ENCODE measurements at places on chromosomes 11 and 22.
A peak's percentile ranks its signal among the peaks of the same experiment; 100 is the strongest.

GRCh38 chr11:43837879-43838278, 42.8 kb upstream of the ALKBH3 start:
- DNase-seq: no peak

- no peak for DNase-seq
Measured at GRCh38 chr11:59730896-59731565, 17.4 kb upstream of the OR10V1 start.

GRCh38 chr11:82890936-82891335, 9.3 kb downstream of the PRCP start:
- no peak for DNase-seq

DNA sequence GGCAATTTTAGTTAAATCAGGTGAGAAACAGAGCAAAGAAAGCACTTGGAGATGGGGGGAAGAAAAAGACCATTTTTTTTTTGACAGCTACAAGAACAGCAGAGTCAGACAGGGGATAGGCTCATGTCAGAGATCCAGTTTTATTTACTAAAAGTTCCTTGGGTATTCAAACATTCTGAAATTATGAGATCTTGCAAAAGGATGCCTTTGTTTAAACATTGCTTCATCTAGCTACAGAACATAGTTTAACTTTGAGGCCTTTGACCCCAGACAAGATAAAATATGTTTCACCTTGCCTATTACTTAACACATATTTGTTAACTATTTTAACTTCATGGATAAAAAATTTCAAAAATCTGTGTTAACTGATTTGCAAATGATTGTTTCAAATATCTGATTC, 6.4 kb downstream of the GLYATL1 start:
- no peak for DNase-seq

DNA sequence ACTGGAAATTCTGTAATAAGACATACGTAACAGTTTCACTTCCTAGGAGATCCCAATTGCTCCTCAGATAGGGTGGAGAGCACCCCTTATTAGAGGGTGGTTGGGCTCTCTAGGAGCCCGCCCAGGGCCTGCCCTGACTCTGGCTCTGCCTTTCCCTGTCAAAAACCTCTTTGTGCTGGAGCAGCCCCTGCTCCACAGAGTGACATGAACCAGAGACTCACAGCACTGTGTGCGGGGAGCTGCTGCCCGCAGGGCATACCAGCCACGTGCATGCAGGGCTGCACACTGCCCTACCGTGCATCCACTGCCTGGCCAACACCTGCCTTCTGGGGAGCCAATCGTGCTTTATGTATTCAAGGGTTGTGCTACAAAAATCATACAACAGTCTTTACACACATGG, 24.3 kb downstream of the KCNQ1OT1 start:
- DNase-seq: no peak

GRCh38 chr22:42716221-42716620, 4.4 kb downstream of the A4GALT start:
- no peak for DNase-seq

GRCh38 chr11:115623021-115623451, 118.8 kb upstream of the CADM1 start:
- no peak for DNase-seq

- no peak for DNase-seq
Measured at GRCh38 chr22:34784056-34784455, 281.9 kb upstream of the ISX start.

- DNase-seq: no peak
Measured at GRCh38 chr11:26470992-26471391, 101.1 kb downstream of the MUC15 start.

DNA sequence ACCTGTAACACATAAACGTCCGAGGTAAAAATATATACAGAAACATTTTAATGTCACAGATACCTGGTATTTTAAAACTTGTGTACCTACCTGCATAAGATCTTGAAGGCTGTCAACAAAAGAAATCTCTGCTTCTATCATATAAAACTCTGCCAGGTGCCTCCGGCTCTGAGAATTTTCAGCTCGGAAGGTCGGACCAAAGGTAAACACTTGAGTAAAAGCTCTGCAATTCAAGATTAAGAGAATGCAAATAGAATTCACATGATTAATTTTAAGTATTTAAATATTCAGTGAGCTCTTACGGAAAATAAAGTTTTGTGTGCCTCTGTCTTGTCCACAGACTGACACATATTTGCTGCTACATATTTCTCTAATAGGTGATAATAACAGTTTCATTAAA, 75.4 kb upstream of the GAB2 start:
- no peak for DNase-seq

GRCh38 chr11:103929170-103929903, 107.1 kb upstream of the DDI1 start:
- no peak for DNase-seq

DNA sequence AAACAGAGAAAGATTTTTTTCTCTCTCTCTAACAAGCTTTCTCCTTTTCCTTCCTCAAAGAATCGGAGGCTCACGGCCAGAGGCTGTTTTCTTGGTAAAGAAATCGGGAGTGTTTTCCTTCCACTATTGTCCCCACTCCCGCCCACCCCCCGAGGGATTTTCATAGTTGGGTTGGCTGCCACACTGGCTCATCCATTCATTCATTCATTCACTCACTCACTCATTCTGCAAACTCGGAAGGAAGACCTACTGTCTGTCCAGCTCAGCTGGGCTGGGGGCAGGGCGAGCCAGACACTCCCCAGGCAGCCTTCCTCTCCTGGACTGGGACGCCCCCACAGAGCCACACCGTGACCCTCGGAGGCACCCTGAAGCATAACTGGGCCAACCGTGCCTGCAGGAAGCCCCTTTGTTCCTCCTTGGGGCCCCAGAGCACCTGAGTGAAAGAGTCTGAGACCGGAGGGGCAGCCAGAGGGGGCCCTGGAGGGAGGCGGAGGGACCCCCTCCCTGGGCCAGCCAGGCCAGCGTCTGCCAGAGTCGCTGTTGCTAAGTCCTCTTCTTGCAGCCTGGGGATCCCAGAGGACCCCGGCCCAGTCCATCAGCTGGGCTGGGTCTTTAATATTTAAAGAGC, 17.0 kb downstream of the CDKN1C start:
- DNase-seq: no peak

DNA sequence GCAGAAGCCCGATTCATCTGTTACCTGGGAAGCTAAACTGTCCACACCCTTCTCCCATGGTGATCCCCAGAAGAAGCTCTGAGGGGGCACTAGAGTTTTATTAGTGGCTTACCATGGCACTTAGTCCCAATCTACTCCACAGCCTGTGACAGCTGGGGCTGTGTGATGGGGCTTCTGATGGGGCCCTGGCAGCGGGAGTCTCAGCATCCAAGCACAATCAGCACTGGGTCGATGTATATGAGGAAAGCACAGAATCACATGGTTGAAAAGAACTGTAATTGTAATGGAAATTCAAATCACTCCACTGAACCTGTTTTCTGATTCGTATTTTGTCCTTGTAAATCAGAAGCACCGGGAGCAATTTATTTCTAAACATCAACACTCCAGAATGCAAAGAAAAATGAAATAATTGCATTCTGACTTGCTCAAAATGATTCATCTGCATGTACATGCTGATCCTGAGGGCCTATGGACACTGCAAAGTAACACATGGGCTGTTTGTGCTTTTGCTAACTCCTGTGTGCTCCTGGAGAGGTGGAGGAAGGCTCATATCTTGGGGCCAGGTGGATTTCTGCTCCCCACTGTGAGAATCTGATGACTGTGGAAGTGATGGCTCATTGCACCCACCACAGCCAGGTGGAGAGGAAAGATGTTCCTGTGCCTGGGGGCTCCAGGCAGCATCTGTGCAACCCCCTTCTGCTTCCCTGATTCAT, 203.0 kb downstream of the KIRREL3 start:
- no peak for DNase-seq

- DNase-seq: no peak
Measured at GRCh38 chr11:57622263-57622662, 24.8 kb downstream of the SERPING1 start.

DNA sequence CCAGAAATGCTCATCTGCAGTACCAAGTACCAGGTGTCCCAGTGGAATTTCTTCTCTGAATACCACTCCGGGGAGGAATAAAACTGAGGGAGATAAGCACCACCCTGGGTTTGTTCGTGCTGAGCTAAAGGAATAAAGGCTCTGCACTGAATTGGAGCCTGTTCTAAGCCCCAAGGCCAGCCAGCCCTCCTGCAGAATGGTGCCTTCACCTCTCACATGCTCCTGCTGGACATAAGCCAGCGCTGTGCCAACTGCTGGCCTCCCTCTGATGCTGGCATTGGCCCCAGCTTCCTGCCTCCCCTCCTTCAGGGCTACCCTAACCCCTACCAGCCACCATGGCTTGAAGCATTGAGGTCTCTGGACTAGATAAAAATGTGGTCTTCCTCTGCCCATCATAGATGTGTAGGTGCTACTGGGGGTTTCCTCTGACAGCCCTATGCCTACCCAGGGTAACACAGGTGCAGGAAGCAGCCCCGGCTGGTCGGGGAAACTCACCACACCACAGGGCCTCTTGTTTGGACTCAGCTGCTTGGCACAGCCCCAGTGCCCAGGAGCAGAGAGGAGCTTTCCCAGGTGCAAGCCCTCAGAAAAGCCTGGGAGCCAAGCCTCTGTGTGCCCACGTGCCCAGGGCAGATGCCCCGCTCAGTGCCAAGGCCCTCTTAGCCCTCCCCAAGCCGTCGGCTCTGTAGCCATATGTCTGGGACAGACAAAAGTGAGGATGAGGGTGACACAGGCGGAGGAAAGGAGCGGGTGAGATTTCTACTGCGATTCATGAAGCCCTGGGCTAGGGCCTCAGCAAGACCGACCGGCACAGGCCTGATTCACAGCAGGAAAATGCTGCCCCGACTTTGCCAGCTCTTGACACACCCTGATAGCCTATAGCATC, 34.1 kb upstream of the JAM3 start:
- DNase-seq: no peak

- DNase-seq: no peak
Measured at GRCh38 chr11:105834461-105834860, 187.6 kb downstream of the MSANTD4 start.

DNA sequence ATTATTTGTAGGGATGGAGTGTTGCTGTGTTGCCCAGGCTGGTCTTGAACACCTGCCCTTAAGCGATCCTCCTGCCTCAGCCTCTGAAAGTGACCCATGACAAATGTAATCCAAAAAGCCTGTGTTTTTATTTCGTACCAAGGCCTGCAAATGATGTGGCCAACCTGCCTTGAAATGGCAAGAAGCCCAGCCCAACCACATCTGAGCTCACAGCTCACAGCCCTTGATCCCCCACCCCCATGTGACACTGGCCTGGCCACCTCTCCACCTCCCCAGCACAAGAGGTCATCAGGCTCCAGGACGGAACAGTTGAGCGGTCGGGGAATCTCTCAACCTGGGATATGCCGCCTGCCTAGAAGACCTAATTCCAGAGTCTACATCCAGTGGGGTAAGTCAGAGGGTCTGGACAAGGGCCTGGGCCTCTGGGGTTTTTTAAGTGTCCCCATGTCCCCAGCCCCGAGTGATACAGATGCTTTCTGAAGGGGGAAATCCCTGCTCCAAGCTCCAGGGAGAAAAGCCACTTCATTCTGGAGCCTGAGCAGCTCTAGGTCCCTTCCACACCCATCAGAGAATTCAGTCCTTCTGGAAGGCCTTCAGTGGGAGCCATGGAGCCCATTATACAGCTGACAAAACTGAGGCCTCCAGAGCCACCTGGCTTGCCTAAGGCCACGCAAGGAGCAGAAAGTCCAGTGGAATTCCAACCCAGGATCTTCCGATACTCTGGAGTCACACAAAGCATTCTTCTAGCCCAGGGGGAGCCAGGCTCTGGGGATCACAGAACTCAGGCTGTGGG, 70.7 kb downstream of the MN1 start:
- no peak for DNase-seq

DNA sequence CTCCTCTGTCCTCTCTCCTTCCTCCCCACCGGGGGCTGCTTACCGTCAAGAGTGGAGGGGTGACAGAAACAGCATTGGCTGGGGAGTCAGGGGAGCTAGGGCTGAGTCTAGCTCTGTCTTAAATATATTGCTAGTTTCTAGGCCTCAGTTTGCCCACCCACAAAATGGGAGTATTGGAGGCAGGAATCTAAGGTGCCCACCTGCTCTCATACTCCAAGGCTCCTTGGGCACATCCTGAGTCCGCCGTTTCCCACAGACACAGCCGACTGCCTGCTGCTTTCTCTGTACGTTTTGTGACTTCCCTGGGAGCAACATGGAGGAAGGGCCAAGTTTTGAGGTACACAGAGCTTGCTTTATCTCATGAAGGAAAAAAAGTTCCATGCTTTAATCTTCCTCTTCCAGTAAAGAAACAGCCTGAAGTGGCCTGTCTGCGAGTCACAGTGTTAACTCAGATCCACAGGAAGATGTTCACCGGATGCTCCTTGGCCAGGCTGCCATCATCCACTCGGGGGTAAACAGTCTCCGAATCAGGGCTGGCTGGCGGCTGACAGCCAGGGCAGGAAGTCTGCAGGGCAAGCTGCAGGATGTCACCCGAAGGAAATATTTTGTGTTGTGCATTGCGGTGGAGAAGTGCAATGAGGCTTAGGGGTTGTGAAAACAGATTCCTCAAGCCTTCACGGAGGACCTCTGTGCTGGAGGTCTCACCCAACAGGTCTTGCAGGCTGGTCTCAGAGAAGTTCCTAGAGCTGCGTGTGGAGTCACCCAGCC, 11.0 kb upstream of the CERK start:
- peak; percentile 42 for DNase-seq

- no peak for DNase-seq
Measured at GRCh38 chr11:106496677-106497076, 419.2 kb downstream of the AASDHPPT start.

DNA sequence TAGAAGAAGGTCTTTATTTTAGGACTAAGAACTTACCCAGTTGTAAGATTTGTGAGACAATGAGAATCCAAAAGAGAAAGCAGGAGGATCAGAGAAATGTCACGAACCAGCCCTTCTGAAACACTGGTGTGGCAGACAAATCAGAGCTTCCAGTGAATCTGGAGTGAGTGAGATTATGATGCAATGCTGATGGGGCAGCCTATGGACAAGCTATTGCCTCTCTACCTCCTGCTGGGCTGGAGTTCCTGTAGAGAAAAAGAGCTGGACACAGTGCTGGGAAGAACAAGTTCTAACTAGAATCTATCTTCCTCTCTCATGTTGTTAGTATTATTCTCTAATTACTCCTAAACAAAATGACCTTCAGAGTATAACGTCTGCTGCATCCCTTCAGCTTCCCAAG, 12.0 kb upstream of the ANO3 start:
- DNase-seq: no peak

- no peak for DNase-seq
Measured at GRCh38 chr11:8810540-8811301, 100.3 kb upstream of the AKIP1 start.

DNA sequence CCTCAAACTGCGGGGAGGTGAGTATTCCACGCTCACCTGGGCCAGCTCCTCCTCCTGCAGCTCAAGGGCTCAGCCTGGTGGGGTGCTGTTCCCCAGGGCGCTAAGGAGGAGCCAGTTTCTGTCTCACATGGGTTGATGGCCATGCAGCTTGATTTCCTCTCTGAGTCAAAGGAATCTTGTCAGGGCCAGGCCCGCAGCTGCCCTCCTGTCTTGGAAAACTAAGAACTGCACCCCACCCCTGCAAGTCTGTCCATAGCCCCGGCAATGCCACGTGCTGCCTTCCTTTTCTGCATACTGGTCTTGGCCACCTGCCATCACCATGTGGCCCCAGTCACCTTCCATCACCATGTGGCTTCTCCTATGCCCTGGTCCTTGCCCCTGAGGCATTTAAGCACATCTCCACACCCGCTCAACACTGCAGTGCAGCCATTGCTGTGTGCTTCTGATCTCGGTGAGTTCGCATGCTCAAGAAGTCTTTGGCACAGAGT, 35.2 kb upstream of the CLDN5 start:
- no peak for DNase-seq
